Psoas muscle (tissue), 8 donors: ENCODE measurements at places on chromosomes 2 and 18.

GRCh38 chr2:196399722-196400691 is 228.6 kb upstream of the STK17B start:
- H3K27me3 ChIP-seq = no peaks in the 10 kb centered on the region
- no peak overlapping the region for H3K4me3 ChIP-seq
- H3K4me1 ChIP-seq = peaks cover 5% of the 10 kb centered on the region
- no peak for DNase-seq
- no peak overlapping the region for H3K27ac ChIP-seq
- no peaks in the 10 kb centered on the region for H3K36me3 ChIP-seq

DNA sequence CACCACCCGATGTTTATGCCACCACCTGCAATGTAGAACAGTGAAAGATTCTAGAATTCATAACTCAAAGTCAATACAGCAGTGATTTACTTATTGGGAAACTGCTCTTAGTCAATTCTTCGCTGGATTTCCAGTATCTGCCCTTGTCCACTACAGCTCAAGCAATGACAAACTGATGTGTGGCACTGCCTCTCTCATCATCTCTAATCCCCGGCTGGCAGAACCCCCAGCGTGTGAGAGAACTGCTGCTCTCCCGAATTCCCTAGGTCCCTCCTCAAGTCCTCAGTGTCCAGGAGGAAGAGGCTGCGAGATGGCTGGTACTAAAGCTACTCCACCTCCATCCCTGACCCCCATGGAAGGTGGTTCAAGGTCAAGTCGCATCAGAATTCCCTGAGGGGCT is 1.6 kb downstream of the TXNL4A start:
- peak overlapping the region; percentile 96 for H3K4me3 ChIP-seq
- H3K27me3 ChIP-seq = no peaks in the 10 kb centered on the region
- no peaks in the 10 kb centered on the region for H3K36me3 ChIP-seq
- no peak overlapping the region for H3K27ac ChIP-seq

DNA sequence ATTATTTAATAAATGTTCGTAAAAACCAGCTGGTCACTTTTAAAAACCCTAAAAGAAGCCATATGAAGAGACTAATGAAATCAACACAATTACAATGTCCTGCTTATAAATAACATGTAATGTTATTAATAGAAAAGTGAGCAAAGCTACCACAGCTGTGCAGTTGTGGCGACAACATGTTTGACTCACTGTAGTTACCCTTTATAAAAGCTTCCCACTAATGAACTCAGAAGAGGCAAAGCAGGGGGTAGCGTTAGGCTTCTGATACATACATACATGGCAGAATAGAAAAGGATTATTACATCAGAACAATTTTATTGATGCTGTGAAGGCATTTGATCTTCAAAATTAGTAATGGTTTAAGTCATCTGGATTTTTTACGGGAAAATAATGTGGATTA is 219.7 kb downstream of the SLC4A10 start:
- DNase-seq = no peak
- H3K27ac ChIP-seq = no peak overlapping the region
- no peak overlapping the region for H3K4me3 ChIP-seq
- no peaks in the 10 kb centered on the region for H3K36me3 ChIP-seq
- H3K27me3 ChIP-seq = no peaks in the 10 kb centered on the region

GRCh38 chr2:54330926-54331835 is 75.2 kb upstream of the TSPYL6 start:
- H3K27me3 ChIP-seq = no peaks in the 10 kb centered on the region
- peak overlapping the region; percentile 83 for H3K27ac ChIP-seq
- H3K36me3 ChIP-seq = no peaks in the 10 kb centered on the region
- peak overlapping the region; percentile 78 for H3K4me3 ChIP-seq
- peaks cover 12% of the 10 kb centered on the region for H3K4me1 ChIP-seq

DNA sequence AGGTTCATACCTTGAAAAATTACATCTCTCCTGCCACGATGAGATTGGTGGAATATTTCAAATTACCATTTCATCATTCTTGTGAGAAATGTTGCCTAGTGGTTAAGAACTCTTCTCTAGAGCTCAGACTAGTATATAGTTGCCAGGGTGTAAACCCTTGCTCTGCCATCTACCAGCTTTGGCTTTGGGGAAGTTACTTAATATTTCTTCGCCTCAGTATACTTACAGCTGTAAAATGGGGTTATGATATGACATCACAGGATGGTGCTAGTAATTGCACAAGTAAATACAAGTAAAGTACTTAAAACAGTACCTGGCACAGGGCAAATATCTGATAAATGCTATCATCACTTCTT is 1.5 kb downstream of the SPOPL start:
- peaks cover 7% of the 10 kb centered on the region for H3K36me3 ChIP-seq
- peak overlapping the region; percentile 94 for H3K4me3 ChIP-seq
- DNase-seq = no peak
- peaks cover 39% of the 10 kb centered on the region for H3K4me1 ChIP-seq
